ENCODE measurements at places on chromosomes 5 and 9.

- no peak for DNase-seq
Observed at GRCh38 chr9:111904891-111905291, 8.3 kb downstream of the UGCG start.

GRCh38 chr5:96353220-96353619 lies 79.8 kb downstream of the PCSK1 start:
- no peak for DNase-seq

DNA sequence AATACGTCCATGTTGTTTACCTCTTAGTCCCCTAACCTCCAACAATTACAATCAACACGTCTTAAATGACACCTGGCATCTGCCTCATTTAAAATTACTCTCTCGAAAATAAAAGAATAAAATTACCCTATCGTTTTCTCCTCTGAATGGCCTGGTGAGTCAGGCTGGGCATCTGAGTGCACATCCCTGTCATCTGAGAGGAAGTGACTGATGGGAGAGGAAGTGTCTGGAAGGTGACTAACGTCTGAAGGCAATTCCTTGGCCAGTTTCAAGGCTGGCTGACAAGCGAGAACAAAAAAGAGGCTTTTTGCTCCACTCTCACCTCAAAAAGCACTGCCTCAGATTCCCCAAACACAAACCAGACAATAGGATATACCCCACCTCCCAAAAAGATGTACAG lies 57.7 kb downstream of the MAPKAP1 start:
- no peak for DNase-seq

DNA sequence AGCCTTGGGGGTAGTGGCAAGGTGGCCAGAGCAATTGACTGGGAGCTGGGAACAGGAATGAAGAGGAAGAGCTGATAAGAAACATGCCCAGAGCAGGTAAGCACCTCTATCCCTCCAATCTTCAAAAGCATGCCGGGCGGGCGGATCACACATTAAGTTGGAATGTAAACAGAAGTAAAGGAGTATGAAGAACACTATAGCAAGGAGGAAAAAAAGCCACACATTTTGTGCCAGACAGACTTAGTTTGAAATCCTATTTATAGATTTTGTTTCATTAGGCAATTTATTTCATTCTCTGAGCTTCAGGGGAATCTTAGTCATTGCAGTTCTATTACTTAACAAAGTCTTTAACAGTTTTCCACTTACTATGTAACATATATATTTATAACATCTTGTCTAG lies 173.9 kb upstream of the TNC start:
- DNase-seq: no peak

GRCh38 chr9:93435386-93435785 lies 16.1 kb upstream of the FAM120A start:
- DNase-seq: no peak

DNA sequence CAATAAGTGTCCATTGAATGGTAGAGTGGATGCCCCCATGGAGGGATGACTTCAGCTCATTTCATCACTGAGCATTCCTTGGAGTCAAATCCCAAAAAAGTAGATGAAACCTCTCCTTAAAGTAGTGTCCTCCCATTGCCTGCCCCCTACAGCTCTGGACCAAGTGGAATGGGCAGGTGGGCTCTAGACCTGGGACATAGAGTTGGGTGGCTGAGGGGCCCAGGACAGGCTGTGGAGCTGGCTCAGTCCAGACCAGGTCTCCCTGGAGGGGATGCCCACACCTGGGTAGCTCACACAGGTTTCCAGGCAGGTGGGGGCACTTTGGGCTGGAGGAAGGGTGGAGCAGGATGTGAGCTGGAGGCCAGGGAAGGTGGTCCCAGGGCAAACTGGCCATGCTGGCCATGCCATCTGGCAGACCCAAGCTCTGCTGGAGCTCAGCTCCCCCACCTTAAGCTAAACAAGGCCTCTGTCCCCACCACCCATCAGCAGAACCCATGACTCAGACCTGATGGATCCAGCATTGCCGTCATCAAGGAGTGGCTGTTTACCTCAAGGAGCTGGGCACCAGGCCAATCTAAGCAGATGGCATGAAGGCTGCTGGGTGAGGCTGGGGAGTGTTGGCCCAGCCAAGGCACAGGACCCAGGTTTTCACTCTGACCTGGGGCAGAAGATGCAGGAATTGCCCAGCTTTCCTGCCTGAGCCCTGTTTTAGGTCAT lies 6.2 kb upstream of the SPINK4 start:
- no peak for DNase-seq

- no peak for DNase-seq
Observed at GRCh38 chr5:120615967-120616645, 152.0 kb downstream of the PRR16 start.

GRCh38 chr5:67976891-67977601 lies 238.5 kb upstream of the PIK3R1 start:
- no peak for DNase-seq

DNA sequence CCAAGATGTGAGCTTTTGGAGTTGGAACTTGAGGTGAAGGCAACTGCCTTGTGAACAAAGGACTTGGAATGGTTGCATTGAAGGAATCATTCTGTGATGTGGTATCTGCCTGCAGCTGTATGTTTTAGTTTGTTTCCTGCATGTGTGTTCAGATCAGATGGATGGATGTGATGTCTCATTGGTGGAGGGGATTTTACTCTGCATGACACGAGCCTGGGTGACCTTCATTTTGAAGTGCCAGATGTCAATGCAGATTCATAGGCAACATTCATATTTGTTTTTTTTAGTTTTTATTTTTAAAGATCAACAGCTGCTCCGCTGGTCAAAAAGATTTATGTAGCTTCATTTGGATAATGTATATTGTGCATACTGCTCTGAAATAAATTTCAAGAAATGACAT lies 13.5 kb downstream of the FBXL7 start:
- DNase-seq: no peak

DNA sequence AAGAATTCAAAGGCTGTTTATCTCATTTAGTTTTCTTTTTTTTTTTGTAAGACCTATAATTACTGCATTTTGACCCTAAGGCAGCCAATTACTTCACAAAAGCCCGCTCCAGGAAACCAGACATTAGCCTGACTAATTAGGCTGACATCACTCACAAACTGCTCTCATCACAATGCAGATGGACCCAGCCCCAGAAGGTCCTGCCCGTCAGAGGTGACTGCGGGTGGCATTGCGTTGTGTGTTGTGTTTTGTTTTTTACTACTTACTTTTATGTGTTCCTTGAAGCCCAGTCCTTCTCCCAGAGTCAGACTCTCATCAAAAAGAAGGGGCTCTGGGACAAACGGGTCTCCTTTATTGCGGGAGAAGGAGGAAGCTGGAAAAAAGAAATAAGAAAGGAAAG lies 172.2 kb downstream of the HSD17B3 start:
- no peak for DNase-seq

DNA sequence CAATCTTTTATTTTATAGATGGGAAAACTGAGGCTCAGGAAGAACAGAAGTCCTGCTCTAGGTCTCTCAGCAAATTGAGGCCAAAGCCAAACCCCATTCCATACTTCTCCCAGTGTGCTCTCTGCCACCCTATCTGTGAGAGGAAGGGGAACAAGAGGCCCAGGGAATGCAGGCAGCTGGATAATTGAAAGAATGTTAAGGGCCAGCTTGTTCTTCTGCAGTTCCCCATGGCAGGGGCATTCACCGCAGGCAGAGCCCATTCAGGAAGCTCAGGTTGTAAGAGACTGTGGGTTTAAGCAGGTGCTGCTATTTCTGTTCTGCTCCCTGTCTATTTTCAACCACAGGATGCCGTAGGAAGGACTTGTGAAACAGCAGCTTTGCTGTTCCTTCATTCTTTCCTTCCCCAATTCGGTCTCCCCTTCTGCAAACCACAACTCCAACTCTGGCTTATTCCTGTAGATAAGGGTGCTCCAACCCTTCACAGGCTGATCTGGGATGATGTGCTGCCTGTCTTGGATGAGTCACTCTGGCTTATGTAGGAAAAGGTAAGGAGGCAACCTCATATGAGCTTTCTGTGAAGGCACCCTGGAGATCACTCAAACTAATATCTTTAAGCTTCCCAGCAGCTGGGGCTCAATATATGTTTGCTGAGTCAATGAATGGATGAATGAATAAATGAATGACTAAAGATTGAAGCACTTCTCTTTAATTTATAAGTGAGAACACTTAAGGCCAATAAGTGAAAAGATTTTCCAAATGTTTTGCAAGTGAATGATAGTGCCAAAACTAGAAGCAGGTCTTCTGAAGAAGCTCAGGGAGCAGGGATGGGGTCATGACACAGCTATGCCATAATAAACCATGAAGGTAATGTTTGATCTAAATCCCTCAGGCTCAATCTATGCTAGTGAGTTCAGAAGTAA lies 377.6 kb downstream of the BRINP1 start:
- DNase-seq: no peak

GRCh38 chr5:111119856-111120255 lies 27.7 kb downstream of the WDR36 start:
- DNase-seq: no peak

DNA sequence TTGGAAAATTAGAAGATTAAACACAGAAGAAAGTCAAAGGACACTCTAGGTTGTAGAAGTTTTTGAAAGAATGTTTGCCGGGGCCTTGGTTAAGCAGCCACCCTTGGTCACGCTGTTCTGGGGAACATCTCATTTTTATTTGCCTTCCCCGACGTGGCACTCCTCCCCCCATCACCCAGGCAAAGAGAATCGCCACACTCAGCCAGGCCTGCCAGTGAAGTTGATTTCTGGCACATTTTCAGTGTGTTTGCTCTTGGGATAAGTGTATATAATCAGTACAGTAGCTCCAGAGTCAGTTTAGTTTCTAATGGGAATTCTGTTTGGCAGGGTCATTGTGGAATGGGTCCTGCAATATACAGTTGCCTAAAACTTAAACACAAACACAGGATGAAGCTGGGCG lies 243.5 kb downstream of the ZSWIM6 start:
- DNase-seq: no peak

- DNase-seq: no peak
Observed at GRCh38 chr5:157598350-157598936, 22.9 kb upstream of the ADAM19 start.

DNA sequence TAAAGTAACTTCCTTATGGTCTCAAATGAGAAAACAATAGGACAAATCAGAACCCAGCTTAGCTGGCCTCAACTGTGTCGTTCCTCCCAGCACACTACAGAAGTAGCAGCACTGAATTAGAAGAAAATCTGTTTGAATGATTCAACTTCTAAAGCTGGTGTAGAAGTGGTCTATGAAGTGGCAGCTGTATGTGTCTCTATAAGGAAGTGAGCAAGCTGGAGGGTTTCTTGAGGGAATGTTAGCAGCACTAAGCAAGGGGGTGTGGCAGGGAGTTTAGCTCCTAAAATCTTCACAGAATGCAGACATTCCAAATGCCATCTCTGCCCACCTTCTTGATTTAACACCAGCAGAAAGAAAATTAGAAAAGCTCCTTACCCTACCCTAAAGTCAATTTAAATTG lies 4.1 kb downstream of the KLF9 start:
- no peak for DNase-seq

DNA sequence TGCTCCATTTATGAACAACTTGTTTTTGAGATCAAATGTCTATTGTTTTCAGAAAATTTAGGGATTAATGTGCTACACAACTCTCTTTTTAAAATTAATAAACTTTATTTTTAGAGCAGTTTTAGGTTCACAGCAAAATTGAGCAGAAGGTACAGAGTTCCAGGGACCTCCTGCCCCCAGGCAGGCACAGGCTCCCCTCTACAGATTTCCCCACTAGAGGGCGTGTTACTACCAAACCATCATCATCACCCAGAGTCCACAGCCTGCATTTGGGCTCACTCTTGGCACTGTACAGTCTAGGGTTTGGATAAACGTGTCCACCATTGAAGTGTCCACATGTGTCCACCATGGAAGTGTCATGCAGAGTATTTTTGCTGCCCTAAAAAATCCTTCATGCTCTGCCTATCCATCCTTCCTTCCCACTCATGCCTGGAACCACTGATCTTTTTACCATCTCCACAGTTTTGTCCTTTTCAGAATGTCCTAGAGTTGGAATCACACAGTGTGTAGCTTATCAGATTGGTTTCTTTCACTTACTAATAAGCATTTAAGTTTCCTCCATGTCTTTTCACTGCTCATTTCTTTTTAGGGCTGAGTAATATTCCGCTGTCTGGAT lies 61.7 kb downstream of the MRPL36 start:
- no peak for DNase-seq

GRCh38 chr9:99030092-99030511 lies 74.8 kb upstream of the TGFBR1 start:
- no peak for DNase-seq

DNA sequence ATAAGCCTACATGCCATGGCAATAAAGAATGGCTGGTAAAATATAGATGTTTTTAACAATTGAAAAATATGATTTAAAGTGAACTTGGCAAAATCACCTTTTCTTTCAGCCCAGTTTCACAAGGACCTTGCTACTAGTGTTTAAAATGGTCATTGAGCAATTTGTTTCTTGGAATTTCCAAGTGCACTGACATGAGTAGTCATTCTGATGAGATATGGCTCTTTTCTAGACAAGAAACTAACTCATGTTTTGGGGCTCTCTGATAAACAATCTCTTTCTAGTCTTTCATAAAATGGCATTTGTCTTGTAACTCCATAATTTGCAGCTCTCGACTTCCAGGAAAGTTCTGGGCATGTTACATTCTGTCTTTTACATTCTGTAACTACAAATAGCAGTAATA lies 176.8 kb downstream of the NR2F1-AS1 start:
- DNase-seq: no peak

DNA sequence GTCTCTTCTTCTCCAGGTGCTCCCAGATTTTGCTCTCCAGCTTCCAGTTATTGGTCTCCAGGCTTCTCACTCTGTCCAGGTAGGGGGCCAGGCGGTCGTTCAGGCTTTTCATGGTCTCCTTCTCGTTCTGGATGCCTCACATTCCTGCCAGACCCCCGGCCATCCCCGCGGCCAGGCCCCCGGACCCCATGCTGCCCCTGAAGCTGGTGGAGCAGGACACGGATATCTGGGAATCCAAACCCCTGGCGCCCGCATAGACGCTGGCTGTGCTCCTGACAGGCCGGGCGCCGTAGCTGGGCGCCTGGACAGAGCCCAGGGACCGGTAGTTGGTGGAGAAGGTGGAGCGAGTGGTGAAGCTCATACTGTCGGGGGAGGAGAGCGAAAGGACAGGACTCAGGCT lies 534.4 kb upstream of the TLE4 start:
- no peak for DNase-seq

GRCh38 chr5:2239201-2239910 lies 356.6 kb upstream of the IRX4 start:
- DNase-seq: no peak

DNA sequence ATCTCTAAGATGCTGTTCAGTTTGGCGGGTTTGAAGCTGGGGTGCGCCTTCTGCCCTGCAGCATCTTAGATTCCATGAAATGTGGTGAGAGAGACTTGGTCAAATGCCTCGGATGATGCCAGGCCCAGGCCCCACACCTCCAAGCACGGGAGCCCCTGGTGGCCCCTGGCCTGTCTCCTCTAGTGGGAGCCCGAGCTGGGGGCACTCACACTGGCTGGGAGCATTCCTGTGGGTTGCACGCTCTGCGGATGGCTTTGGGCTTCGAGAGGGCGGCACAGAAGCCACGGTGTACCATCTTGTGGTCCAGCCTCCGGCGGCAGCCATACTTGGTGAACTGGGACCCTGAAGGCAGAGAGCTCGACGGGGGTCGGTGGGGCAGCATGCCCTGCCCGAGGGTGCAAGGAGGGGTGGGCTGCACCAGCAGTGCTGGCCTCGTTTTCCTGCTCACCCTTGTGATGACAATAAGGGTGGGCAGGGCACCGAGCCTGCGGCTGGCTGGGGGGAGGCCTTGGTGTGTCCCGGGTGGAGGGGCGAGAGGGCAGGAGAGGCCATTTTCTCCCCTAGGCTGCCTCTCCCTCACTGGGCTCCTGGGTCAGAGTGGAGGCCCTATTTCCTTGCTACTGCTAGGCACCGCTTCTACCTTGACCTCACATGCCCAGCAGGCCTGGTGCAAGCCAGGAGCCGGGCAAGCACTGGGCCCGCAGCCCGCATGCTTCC lies 65.8 kb downstream of the ZNF354C start:
- DNase-seq: no peak
